ENCODE measurements at places on chromosomes 3 and 15. TPM values are rescaled to one million over a fixed set of nuclear protein-coding genes. Genes with fewer than 3 reads are reported as not detected.

- peak; percentile 25 for DNase-seq
Observed at GRCh38 chr15:63191895-63192618, 2.7 kb downstream of the RAB8B start.

GRCh38 chr3:128485282-128486204 lies 7.5 kb downstream of the GATA2 start:
- DNase-seq, result no peak

GRCh38 chr3:111070772-111071256 lies 802 bp upstream of the NECTIN3 start:
- peak; percentile 11 for DNase-seq

The GABRB3 gene
- 0.19 TPM for total RNA-seq

The LINGO1 gene
- not detected for total RNA-seq

DNA sequence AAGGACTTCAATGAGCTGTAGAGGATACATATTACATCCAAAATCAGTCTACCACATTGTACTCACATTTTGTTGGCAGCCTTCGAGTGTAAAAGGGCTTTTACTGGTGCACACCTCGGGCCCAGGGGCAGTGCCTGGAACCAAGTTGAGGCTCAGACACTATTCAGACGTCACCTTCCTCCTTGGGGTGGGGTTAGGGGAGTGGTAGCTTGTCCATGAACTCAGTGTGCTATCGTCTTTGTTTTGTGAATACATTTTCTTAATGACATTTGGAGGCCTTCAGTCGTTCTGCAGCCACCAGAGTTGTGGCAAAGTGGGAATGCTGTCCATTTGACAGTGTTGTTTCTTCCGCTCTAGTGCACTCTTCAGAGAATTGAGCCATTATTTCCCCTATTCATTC lies 114.2 kb downstream of the PGPEP1L start:
- no peak for DNase-seq

GRCh38 chr3:28836199-28836598 lies 444.7 kb upstream of the RBMS3 start:
- no peak for DNase-seq

The PRR20G gene
- not detected for total RNA-seq
